WTC11 (cell line): ENCODE measurements at places on chromosomes 7 and 10.

DNA sequence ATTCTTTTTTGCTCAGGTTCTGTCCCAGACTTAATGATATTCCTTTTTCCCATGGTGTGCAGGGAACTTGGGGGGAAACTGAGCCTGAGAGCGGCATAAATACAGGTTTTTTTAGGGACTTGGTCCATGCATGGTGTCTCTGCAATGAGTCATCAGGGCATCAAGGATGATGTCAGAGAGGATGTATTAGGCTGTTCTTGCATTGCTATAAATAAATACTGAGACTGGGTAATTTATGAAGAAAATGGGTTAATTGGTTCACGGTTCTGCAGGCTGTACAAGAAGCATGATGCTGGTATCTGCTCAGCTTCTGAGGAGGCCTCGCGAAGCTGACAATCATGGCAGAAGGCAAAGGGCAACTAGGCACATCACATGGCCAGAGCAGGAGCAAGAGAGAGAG is 185.4 kb downstream of the RAB11FIP2 start:
- DNase-seq: no peak

DNA sequence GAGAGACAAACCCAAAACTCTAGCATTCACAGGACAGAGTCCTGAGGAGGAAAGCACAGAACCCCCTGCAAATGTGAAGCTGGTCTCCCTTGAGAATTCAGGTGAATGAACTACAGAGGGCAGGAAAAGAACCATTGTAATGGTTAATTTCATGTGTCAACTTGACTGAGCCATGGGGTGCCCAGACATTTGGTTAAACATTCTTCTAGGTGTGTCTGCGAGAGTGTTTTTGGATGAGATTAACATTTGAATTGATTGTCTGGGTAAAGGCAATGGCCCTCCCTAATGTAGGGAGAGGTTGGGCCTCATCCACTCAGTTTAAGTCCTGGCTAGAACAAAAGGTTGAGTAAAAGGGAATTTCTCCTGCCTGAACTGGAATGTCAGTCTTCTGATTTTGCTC is 15.7 kb upstream of the CDK1 start:
- DNase-seq: peak; percentile 32

DNA sequence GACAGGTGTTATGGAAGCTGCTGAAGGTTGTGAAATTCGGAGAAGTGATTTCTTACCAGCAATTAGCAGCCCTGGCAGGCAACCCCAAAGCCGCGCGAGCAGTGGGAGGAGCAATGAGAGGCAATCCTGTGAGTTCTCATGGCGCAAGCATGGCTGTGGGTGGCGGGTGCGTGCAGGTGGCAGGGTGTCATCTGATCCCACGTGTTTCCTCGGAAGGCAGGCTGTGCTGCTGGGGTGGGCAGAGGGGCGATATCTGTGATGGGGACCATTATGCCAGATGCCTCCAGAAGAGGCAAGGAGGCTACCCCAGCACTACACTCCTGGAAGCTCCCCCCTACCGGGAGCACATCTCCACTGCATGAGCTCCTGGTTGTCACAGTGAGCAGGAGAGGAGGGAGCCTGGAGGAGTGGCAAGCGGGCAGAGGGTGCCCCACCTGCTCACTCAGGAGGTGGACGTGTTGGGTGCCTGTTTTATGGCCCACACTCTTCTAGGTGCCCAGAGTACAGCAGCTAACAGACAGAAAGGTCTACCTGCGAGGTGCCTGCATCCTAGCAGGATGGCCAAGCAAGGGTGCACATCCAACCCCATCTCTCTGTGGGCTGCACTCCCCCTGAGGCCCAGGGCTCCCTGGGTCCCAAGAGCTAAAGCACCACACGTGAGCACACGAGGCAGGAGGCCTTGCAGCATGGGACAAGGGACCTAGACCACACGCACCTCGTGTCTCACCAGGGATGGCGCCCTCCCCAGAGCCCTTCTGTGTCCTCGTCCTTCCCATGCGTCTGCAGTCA is 204.7 kb downstream of the EBF3 start:
- no peak for DNase-seq

GRCh38 chr7:27689591-27690164 is 27.0 kb upstream of the HIBADH start:
- DNase-seq: peak; percentile 50

DNA sequence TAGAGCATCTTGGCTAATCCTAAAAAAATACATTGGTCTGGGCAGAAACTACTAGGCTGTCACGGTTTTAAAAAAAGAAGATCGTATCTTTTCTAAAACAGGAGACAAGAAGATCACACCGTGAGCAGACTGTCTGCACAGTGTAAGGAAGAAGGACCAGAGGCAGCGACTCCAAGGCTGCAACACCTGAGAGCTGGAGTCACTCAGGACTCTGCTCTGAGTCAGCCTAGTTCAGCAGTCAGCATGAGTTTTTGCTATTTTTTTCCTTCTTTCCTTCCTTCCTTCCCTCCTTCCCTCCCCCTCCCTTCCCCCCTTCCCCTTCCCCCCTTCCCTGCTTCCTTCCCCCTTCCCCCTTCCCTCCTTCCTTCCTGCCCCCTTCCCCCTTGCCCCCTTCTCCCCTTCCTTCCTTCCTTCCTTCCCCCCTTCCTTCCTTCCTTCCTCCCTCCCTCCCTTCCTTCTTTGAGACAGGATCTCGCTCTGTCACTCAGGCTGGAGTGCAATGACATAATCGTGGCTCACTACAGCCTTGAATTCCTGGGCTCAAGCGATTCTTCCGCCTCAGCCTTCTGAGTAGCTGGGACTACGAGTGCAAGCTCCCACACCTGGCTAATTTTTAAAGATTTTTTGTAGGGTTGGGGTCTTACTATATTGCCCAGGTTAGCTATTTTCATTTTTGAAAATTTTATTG is 24.4 kb downstream of the BAG3 start:
- no peak for DNase-seq

DNA sequence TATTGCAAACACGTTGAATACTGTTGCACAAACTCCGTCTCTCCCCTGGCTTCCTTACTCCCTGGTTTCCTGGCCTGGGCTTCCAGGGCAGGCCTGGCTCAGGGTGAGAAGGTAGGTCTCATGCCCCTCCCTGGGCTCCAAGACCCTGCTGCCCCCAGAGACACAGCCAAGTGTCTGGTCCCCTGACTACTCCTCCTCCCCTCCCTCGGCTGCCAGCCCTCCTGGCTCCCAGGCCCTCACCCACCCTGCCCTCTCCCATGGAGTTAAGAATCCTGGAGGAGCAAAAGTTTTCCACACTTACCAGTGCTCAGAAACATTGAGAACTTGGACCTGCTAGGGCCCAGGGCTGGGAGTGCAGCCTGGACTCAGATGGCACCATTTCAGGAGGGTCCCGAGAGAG is 47.2 kb upstream of the RABGEF1 start:
- no peak for DNase-seq

- DNase-seq: no peak
Measured at GRCh38 chr7:131563918-131564317, 7.5 kb upstream of the PODXL start.

GRCh38 chr10:88066319-88066718 is 202.9 kb downstream of the PTEN start:
- DNase-seq: no peak

DNA sequence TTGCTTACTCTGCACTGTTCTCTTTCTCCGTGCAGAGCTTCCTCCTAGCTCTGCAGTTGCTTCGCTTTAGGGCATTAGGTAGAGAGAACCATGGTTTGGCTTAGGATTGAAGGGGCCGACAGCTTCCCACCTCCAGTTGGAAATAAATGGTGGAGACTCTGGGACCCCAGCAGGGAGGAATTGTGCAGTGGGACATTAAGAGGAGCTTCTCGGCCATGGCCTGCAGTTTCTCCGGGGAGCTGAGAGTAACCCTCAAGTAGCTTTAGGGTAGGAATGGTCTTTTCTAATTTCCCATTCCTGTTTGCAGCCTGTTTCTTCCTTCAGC is 1.2 kb downstream of the SUFU start:
- DNase-seq: no peak

DNA sequence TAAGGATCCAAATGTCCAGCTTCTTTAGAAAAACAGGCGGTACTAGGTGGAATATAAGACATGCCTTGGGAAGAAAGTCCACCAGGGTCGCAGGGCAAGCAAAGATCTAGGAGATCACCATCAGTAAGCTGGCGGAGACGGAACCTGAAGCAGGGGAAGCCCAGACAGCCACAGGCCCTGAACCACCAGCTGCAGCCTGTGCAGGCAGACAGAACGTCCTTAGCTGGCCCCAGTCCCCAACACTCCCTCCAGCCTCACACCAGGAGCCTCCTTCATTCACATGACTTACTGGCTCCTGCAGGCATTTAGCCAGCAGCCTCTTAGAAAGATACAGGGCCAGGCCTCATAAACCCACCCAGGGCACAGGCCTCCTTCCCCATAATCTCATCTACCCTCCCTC is 17.4 kb downstream of the RGS10 start:
- DNase-seq: no peak

DNA sequence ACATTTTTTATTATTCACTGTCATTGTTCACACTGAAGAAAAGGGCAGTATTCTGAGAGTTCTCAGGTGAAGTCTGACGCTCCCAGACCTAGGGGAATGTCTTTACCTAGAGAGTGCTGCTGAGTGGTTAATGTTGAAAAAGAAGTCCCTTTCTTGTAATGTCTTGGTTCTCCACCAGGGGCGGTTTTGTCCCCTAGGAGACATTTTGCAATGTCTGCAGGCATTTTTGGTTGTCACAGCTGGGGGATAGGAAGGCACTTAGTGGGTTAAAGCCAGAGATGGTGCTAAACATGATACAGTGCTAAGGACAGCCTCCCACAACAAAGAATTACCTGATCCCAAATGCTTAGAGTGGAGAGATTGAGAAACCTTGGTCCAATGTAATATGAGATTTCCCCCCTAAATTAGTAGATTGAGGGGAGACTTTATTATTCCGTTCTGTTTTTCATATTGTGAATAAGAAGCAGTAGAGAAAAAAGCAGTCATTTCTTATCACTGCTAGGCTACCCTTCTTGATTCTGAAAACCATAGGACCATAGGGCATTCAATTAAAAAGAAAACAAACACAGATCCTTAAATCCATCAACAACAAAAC is 13.1 kb downstream of the UMAD1 start:
- DNase-seq: peak; percentile 69

GRCh38 chr10:100836891-100837290 is 75.9 kb upstream of the SLF2 start:
- no peak for DNase-seq

DNA sequence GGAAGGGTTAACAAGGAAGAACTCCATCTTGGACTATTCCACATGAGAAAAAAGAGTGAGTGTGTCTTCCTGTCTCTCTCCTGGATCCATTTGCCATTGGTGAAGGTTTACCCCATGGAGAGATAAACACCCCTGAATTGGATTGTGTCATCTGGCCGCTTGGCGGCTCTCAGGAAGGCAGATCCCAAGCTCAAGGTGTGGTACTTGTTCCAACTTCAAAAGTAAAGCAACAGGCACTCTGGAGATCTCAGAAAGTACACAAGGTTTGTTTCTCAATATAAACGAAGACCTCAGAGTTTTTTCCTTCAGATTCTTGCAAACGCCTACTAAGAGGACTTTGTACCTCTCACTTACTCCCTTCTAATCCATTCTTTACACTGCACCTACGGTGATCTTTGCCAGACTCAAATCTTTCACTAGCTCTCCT is 116.7 kb downstream of the REEP3 start:
- DNase-seq: no peak

GRCh38 chr7:31051598-31052486 is at the start of gene ADCYAP1R1:
TSS of gene ADCYAP1R1 (plus strand) at chr7:31052308. CDS start at chr7:31063265, 10,957 bp downstream.
- peak; percentile 68 for DNase-seq

- no peak for DNase-seq
Measured at GRCh38 chr10:127133225-127133624, 63.2 kb downstream of the INSYN2A start.

DNA sequence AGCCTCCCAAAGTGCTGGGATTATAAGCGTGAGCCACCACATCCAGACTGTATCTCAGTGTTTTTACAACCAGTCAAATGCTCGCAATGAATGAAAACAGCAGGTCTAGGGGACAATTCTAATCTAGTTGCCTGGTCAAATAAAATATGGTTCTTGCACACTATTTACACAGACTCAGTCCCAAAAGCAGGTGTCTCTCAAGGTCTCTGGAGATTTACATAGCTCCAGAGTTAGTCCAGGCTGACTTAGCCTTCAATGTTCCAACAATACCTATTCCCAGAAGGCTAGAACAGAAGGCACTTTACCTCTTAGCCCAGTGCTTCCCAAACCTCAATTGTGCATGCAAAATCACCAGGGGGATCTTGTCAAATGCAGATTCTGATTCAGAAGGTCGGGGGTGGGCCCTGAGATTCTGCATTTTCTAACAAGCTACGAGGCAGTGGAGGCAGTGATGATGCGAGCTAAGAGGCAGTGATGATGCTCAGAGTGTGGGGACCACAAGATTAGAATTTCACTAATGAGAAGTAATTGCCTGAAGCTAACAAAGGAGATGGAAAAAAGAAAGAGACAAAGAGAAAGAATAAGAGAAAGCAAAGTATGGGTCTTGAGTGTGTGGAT is 6.4 kb downstream of the KIAA1549 start:
- DNase-seq: no peak

DNA sequence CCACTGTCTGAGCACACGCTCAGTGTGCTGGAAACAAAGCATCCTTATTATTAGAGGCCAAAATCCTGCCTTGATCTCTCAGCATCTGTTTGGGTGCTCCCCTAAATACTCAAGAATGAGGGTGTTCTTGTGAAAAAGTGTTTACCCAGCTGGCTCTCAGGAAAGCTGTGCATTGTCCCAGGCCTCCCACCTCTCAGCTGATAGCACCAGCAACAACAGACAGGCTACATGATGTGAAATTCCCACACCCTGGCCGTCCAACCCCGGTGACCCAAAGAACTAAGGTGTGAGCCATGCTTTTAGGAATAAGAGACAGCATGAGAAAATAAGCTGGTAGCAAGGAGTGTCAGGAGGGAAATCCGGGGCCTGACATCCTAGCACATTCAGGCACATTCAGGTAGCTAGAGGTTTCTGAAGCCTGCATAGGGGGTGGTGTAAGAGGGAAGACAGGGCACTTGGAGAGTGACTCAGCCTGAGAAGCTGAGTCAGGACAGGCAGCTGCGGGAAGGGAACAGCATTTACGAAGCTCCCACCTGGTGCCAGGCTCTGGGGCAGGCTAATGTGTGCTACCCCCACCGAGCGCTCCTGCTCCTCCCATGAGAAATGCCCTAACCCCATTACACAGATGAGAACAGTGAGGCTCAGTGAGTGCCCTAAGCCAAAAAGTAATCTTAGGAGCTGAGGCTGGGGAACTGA is 205.6 kb downstream of the GRID1 start:
- no peak for DNase-seq

- DNase-seq: no peak
Measured at GRCh38 chr7:135692055-135692454, 29.7 kb downstream of the STMP1 start.
